ENCODE measurements at places on chromosomes 1 and 21.

DNA sequence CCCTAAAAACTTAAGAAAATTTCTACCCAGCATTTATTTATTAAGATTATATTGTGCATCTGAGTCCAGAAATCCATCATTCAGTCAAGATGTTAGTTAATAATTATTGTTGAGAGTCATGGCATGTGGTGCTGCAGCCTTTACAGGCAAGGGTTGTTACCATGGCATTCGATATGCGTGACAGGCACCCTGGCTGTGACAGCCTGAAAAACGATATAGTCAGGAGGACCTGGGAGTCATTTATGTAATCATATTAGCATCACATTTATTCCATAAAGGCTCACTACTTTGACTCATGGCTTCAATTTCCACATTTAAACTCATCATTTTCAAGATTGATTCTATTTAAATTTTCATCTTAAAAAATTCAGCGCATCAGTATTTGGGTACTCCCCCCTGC is 68.0 kb downstream of the CACHD1 start:
- DNase-seq, result no peak

GRCh38 chr1:186899577-186899976 is 70.8 kb downstream of the PLA2G4A start:
- no peak for DNase-seq

- DNase-seq, result peak; percentile 4
Observed at GRCh38 chr1:41950820-41951219, 32.1 kb upstream of the HIVEP3 start.

GRCh38 chr21:26965907-26966581 is 844 bp downstream of the ADAMTS5 start:
- peak; percentile 34 for DNase-seq

GRCh38 chr1:170721621-170722020 is 57.7 kb downstream of the PRRX1 start:
- DNase-seq, result no peak

GRCh38 chr1:47412437-47412836 is 3.6 kb upstream of the FOXE3 start:
- no peak for DNase-seq

DNA sequence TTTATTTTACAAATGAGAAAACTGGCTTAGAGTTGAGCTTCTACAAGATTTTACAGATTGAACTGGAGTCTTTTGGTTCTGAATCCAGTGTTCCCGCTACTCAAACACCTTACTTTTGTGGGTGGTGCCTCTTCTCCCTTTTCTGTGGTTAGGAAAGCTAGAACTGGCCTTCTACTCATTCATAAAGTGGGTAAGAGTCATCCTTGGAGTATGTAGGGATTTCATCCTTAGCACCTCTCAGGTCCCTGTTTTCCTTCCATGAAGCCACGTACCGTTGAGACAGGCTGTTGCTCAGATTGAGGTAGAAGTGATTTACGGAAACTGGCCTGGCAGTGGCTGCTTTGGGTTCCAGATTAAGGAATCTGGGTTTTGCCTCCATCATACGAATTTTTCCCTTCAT is 35.8 kb downstream of the WNT4 start:
- DNase-seq, result peak; percentile 71

- no peak for DNase-seq
Observed at GRCh38 chr1:204390751-204391466, 20.7 kb downstream of the PPP1R15B start.

DNA sequence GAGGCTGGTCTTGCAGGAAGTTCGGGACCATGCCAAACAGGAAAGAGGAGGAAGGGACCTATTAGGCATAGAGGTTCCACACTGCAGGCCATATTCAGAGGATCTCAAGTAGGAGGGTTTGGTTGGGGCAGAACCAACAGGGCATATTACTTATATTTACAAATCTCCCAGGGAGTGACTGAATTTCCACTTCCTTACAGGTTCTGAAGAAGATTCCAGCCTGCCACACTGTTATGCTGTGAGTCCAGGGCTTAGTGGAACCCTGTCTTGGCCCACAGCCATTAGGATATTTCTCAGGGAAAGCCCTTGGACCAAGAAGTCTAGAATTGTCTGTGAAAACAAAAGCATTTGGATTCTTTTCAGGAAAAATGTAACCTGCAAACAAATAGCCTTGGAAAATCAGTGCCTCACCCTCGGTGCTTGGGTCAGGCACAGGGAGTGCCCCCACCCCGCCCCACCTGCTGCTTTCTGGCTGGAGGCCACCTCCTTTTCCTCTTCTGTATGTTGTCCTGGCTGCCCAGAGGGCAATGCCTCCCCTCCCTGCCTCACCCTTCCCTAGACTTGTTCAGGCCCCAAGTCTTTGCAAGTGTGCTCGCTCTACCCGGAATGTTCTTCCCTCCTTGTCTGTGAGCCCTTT is 41.0 kb upstream of the JUN start:
- DNase-seq, result no peak

- peak; percentile 96 for DNase-seq
Observed at GRCh38 chr1:85321237-85321964, 45.0 kb upstream of the BCL10 start.

DNA sequence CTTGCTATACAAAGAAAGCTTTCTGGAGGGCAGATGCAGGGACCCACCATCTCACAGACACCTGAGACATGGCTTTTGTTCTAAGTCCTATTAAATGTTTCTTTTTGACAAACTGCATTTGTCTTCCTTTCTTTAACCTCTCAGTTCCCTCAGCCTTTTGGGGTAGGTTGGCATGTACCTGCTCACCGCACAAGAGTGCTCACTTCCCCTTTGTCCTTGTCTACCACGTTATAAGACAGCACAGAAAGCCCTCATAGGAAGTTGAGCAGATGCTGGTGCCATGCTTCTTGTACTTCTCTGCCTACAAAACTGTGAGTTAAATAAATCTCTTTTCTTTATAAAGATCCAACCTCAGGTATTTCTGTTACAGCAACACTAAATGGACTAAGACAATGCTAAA is 31.9 kb upstream of the RGS21 start:
- no peak for DNase-seq

- no peak for DNase-seq
Observed at GRCh38 chr1:157231846-157232525, 93.8 kb upstream of the ETV3 start.

GRCh38 chr21:44013380-44014088 is 1.4 kb downstream of the TRAPPC10 start:
- DNase-seq, result peak; percentile 33
